Lung microvascular endothelial cell (primary cell): ENCODE measurements at places on chromosomes 12 and 14. TPM values are rescaled to one million over a fixed set of nuclear protein-coding genes. Genes with fewer than 3 reads are reported as not detected.

GRCh38 chr14:100607611-100607956 is 20.4 kb upstream of the BEGAIN start:
- DNase-seq, result no peak

- no peak for DNase-seq
These were observed 126.3 kb downstream of the CEP83 start for GRCh38 chr12:94333396-94333795.

DNA sequence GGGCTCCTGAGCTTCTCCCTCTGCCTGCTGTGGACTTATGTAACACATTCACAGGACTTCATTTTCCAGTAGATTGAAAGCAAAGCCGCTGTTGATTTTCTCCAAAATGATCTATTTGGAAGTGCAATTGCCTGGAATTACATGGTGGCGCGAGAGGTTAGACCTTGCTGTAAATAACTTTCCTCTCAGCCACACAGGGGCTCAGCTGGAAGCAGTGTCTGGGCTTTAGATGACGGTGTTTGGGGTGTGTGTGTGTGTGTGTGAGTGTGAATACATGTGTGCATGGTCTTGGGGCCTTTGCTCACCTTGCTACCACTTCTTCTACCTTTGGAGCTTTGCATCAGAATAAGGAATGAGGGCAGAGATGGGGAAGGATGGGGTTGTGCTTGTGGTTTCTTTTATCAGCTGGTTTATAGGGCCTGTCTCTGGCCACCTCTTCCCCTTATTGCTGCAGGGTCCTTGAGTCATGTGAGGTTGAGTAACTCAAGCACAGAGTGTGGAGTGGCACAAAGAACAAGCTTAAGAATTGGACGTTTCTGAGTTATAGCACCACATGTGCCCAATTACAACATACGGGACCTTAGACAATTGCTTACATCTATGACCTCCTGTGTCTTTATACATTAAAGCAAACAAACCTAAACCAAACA is 280.6 kb downstream of the NRXN3 start:
- no peak for DNase-seq

DNA sequence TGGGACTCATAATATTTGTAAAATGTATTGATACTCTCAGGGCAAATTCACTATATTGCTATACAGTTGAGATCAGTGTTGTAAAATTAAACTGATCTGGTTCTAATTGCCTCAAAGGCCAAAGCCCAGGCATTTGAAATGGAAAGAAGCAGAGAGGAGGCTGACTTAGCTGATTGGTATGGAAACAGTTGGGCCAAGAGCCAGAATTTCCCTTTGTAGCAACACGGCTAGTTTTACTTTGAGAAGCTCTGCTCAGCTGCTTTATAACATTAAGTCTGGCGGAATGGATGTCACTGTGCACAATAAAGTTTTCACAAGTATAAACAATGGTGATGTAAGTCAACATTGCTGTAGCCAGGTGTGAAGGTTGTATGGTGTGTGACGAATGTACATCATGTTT is 186.4 kb downstream of the MSRB3 start:
- DNase-seq, result peak; percentile 56

ANO4 gene
- 0.99 and 1.3 TPM in 2 replicates for total RNA-seq
